Bronchial smooth muscle cell (primary cell): ENCODE measurements at places on chromosomes 12 and 14. TPM values are rescaled to one million over a fixed set of nuclear protein-coding genes. Genes with fewer than 3 reads are reported as not detected.

Gene VASH1
- 3.2 and 3.9 TPM in 2 replicates for total RNA-seq

Gene RFX4
- not detected in 2 replicates for total RNA-seq

Gene PRKD1
- total RNA-seq = 8.4 and 9.5 TPM in 2 replicates

Gene FBLN5
- total RNA-seq = 15.9 and 17.4 TPM in 2 replicates

Gene HOXC10
- not detected in 2 replicates for total RNA-seq

Gene DHH
- 0.17 TPM in 1 of 2 replicates, not detected in the other for total RNA-seq

Gene KRT6B
- 0.47 and 2.0 TPM in 2 replicates for total RNA-seq

Gene PLA2G1B
- 0.17 TPM in 1 of 2 replicates, not detected in the other for total RNA-seq

Gene PHETA1
- 3.9 and 5.8 TPM in 2 replicates for total RNA-seq

Gene CLEC4A
- under 0.01 and 0.09 TPM in 2 replicates for total RNA-seq

Gene ZNF268
- total RNA-seq = 21.4 and 49.2 TPM in 2 replicates

Gene SAMD15
- total RNA-seq = 0.94 and 1.3 TPM in 2 replicates

Gene EVL
- total RNA-seq = 18.0 and 21.0 TPM in 2 replicates

Gene RNFT2
- 0.52 and 0.63 TPM in 2 replicates for total RNA-seq

Gene SERPINA10
- total RNA-seq = not detected in 2 replicates

Gene EML5
- total RNA-seq = 0.09 and 0.32 TPM in 2 replicates

Gene JDP2
- total RNA-seq = 29.8 and 52.7 TPM in 2 replicates

Gene CD69
- not detected in 2 replicates for total RNA-seq

Gene FGF23
- under 0.01 TPM in 1 of 2 replicates, not detected in the other for total RNA-seq

Gene VDR
- 3.8 and 5.3 TPM in 2 replicates for total RNA-seq

Gene OSBPL8
- total RNA-seq = 72.0 and 114 TPM in 2 replicates

Gene SLC38A4
- total RNA-seq = 0.34 and 0.79 TPM in 2 replicates

Gene ACVRL1
- 50.6 and 70.5 TPM in 2 replicates for total RNA-seq

Gene TAS2R30
- 2.2 and 3.5 TPM in 2 replicates for total RNA-seq

Gene DAO
- total RNA-seq = not detected in 2 replicates

Gene CPM
- 26.4 and 48.7 TPM in 2 replicates for total RNA-seq
